ENCODE measurements at places on chromosomes 11 and 22.
A peak's percentile ranks its signal among the peaks of the same experiment; 100 is the strongest.

DNA sequence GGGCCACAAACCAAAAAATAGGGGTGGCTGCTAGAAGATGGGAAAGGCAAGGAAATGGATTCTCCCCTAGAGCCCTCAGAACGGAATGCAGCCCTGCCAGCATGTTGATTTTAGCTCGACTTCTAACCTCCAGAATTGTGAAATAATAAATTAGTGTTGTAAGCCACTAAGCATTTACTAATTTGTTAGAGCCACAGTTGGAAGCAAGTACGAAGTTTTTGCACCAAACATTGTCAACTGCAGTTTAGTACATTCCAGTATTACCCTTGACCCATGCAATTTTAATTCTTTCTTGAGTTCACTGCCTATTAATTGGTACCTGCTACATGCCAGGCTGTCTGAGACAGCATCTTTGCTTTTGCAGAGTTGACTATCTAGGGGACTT lies 32.2 kb downstream of the PARVA start:
- no peak overlapping the region for H3K4me3 ChIP-seq
- no peaks in the 10 kb centered on the region for H3K36me3 ChIP-seq
- H3K27me3 ChIP-seq = no peaks in the 10 kb centered on the region
- H3K4me1 ChIP-seq = peaks cover 21% of the 10 kb centered on the region
- H3K27ac ChIP-seq = peak overlapping the region; percentile 89

GRCh38 chr11:9259981-9260837 lies 4.9 kb downstream of the DENND5A start:
- H3K27ac ChIP-seq = peak overlapping the region; percentile 46
- no peaks in the 10 kb centered on the region for H3K4me1 ChIP-seq
- H3K4me3 ChIP-seq = no peak overlapping the region
- no peak for DNase-seq
- H3K36me3 ChIP-seq = no peaks in the 10 kb centered on the region

GRCh38 chr11:72653649-72654048 lies 20.6 kb downstream of the PDE2A start:
- no peak overlapping the region for H3K4me3 ChIP-seq
- H3K36me3 ChIP-seq = no peaks in the 10 kb centered on the region
- DNase-seq = no peak
- H3K27me3 ChIP-seq = no peaks in the 10 kb centered on the region

GRCh38 chr11:130114726-130115125 lies 44.9 kb upstream of the ST14 start:
- no peaks in the 10 kb centered on the region for H3K4me1 ChIP-seq
- no peak overlapping the region for H3K4me3 ChIP-seq
- no peaks in the 10 kb centered on the region for H3K27me3 ChIP-seq
- no peak overlapping the region for H3K27ac ChIP-seq
- no peak for DNase-seq

DNA sequence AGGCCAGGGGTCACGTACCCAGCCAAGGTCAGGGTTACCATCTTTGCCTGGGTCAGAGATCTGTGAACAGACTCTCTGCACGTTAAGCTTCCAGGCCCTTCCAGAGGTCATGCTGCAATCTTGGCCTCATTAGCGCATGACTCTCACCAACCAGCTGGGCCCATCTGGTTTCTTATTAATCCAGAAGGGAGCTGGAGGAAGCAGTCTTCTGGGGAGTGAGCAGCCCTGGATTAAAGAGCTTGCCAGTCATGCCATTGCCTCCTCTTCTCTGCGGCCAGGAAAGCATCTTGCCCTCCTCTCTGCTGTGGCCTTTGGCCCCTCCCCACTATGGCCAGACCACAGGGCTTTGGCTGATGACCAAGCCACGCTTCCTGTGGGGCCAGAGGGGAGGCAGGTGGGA lies 57.4 kb downstream of the CHST1 start:
- no peak for DNase-seq
- H3K36me3 ChIP-seq = no peaks in the 10 kb centered on the region
- H3K27ac ChIP-seq = no peak overlapping the region
- no peaks in the 10 kb centered on the region for H3K4me1 ChIP-seq

DNA sequence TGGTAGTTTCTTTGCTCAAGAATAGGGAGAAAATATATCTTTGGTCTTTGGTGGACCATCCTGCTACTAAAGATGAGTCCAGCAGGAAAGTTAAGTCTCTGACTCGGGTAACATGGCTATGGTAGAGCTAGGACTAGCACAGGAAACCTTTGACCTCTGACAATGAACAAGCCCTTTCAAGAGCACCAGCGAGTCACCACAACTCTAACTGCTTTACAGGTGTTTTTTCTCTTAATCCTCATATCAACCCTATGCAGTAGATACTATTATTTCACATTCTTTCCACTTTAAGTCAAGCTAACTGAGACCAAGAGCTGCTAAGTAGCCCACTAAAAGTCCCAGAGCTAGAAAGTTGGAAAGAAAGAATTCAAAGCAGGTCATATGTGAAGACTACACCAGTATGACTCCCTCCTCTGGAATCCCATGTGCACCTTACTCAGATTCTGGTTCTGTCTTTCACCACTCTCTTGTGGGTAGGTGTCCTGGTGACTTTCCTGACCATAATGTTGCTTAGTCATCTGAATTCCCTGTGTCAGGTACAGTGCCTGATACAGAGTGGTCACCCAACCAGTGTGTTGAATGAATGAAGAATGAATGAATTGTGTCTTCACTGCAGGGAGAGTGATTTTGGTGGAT lies 53.8 kb upstream of the ME3 start:
- H3K27ac ChIP-seq = no peak overlapping the region

DNA sequence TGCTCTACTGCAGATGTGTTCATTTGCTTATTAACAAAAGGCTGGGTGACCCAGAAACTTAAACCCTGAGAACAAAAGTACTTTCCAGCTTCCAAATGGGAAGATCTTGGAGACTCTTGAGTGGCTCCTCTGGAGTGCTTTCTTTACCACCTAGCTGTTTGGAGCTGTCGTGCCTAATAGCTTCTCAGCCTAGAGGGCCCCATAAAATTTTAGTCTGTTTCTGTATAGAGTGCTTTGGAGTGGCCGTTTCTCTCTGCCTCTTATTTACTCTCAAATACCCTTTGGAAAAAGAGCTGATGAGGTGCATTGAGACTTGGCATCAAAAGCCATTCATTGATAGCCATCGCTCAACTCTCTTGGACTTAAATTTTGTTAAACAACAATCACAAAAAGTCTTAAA lies 50.7 kb downstream of the ZNRF3 start:
- no peaks in the 10 kb centered on the region for H3K4me1 ChIP-seq
- H3K36me3 ChIP-seq = no peaks in the 10 kb centered on the region
- DNase-seq = no peak
- no peak overlapping the region for H3K27ac ChIP-seq
- H3K4me3 ChIP-seq = no peak overlapping the region
- no peaks in the 10 kb centered on the region for H3K27me3 ChIP-seq

GRCh38 chr11:67240576-67241389 lies 25.5 kb upstream of the GRK2 start:
- peak; percentile 64 for DNase-seq
- H3K4me1 ChIP-seq = peaks cover 15% of the 10 kb centered on the region
- H3K4me3 ChIP-seq = peak overlapping the region; percentile 72
- no peaks in the 10 kb centered on the region for H3K36me3 ChIP-seq
- H3K27me3 ChIP-seq = no peaks in the 10 kb centered on the region

- H3K27ac ChIP-seq = no peak overlapping the region
- H3K36me3 ChIP-seq = no peaks in the 10 kb centered on the region
- H3K4me3 ChIP-seq = no peak overlapping the region
- no peaks in the 10 kb centered on the region for H3K27me3 ChIP-seq
- H3K4me1 ChIP-seq = no peaks in the 10 kb centered on the region
Observed at GRCh38 chr22:17578136-17578754, 14.9 kb downstream of the SLC25A18 start.

GRCh38 chr11:58392746-58393145 lies 13.9 kb downstream of the OR5B3 start:
- no peaks in the 10 kb centered on the region for H3K4me1 ChIP-seq
- H3K27ac ChIP-seq = no peak overlapping the region
- no peaks in the 10 kb centered on the region for H3K27me3 ChIP-seq
- H3K36me3 ChIP-seq = no peaks in the 10 kb centered on the region
- no peak overlapping the region for H3K4me3 ChIP-seq
- DNase-seq = no peak

DNA sequence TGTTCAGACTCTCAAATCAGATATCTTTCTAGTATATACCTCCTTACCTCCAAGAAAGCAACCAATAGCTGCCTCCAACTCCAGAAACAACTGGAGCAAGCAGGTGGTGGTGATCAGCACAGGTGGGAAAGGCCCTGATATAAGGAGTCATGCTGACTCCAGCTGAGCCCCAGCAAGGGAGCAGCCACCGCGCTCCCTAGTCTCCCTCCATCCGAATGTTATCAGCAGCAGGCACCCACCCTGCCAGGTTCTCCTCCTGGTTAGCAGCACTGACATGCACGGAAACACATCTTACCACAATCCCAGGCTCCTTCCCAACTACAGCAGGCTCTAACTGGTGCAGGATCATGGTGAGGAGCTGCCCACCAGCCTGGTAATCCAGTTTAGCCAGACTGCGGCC lies 18.5 kb upstream of the STK33 start:
- no peak for DNase-seq
- no peak overlapping the region for H3K27ac ChIP-seq
- H3K36me3 ChIP-seq = no peaks in the 10 kb centered on the region

DNA sequence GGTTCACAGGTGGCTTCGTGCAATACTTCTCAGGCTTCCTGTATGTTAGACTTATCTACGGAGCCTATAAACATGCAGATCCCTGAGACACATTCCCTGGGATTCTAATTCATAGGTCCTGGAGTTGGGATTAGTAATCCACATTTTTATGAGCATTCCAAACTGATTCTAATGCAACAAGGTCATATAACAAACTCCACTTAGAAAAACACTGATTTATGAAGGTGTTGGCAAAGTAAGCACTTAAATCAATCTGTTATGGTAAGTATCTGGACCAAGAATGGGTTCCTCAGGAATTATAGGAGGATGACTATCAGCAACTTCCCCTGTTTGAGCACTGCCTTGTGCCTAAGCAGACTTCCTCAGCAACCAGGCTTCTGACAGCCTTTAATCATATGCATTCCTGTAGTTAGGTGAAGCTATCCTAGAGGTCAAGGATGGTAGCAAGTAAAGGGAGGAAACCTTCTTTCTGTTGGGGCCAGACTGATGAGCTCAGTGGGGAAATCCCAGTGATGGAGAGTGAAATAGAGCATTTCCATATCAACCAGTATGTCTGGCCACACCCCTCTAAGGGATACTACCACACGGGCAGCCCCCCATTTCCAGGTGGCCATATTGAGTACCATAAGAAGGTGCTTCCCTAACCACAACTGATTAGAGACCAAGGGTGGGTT lies 89.6 kb downstream of the RASSF10 start:
- H3K27me3 ChIP-seq = no peaks in the 10 kb centered on the region
- no peak overlapping the region for H3K4me3 ChIP-seq
- no peak overlapping the region for H3K27ac ChIP-seq
- no peaks in the 10 kb centered on the region for H3K36me3 ChIP-seq
- no peak for DNase-seq

DNA sequence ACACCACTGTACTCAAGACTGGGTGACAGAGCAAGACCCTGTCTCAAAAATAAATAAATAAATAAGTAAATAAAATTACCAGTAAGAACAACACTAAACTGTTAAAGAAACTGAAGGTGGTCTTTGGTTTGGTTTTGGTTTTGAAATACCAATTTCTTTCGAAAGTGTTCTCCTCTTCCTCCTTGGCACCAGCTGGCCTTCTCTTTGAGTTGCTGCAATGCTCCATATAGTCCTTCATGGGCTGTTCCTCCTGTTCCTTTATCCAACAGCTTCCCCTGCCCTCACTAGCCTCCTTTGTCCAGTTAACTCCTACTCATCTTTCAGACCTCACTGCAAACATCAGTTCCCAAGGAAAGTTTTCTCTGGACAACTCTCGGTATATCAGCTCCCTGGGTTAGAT lies 5.0 kb upstream of the UVRAG start:
- no peak overlapping the region for H3K4me3 ChIP-seq
- H3K27ac ChIP-seq = no peak overlapping the region
- no peak for DNase-seq
- H3K4me1 ChIP-seq = no peaks in the 10 kb centered on the region
- no peaks in the 10 kb centered on the region for H3K36me3 ChIP-seq

DNA sequence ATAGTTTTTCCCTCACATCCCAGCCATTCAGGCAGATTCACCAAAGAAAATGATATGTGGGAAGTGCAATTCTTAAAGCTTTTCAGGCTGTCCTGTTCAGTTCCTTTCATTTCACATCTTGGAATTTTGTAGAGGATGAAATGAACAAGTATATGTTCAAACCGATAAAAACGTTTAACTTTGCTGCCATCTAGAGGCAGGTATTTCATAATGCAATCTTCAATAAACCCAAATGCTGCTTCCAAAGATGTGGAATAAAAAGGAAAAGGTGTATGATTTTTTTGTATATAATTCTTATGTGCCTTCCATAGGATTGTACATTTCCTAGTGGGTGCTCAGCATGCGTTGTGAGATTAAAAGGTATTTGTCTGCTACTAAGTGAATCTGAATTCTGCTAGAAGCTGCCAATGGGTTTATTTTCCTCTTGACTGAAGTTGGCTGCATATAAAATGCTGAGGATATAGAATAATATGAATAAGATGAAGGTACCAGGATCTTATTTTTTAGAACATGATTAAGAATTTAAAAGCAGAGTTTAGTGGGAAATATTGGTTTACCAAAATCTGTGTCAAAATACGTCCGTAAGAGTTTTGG lies 199.3 kb downstream of the PGR start:
- H3K4me3 ChIP-seq = no peak overlapping the region
- H3K36me3 ChIP-seq = no peaks in the 10 kb centered on the region
- H3K4me1 ChIP-seq = no peaks in the 10 kb centered on the region
- no peak for DNase-seq
- no peak overlapping the region for H3K27ac ChIP-seq

DNA sequence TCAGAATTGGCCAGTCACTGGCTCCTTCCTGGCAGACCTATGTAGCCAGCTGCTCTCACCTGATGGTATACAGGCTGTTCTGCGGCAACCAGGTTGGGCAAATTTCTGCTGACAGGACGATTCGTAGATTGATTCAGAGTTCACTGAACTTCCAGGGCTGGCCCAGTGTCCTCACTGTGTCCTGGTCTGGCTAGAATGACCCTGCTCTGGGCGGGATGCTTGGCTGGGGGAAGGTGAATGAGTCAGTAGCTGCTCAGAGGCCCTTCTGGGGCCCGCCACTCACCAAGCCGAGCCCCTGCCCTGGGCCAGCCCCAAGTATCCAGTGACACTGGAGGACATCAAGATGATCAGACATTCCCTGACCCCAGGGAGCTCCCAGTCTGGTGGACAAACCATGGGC lies 62.9 kb upstream of the WNT11 start:
- H3K36me3 ChIP-seq = no peaks in the 10 kb centered on the region
- peak; percentile 53 for DNase-seq
- H3K27me3 ChIP-seq = no peaks in the 10 kb centered on the region
- H3K4me1 ChIP-seq = no peaks in the 10 kb centered on the region
- peak overlapping the region; percentile 38 for H3K27ac ChIP-seq

GRCh38 chr22:29479417-29480261 lies at the start of gene NEFH:
Gene NEFH, plus strand, starts transcription at chr22:29480218. Its CDS starts 45 bp downstream, at chr22:29480263.
- H3K4me3 ChIP-seq = no peak within 1 kb of the TSS
- DNase-seq = no peak
- no peaks in the 10 kb centered on the region for H3K36me3 ChIP-seq
- H3K27me3 ChIP-seq = peaks cover 13% of the 10 kb centered on the region

- H3K36me3 ChIP-seq = no peaks in the 10 kb centered on the region
- H3K4me3 ChIP-seq = no peak overlapping the region
- no peak overlapping the region for H3K27ac ChIP-seq
- H3K4me1 ChIP-seq = no peaks in the 10 kb centered on the region
- no peak for DNase-seq
- no peaks in the 10 kb centered on the region for H3K27me3 ChIP-seq
Observed at GRCh38 chr11:126328938-126329643, 25.2 kb downstream of the DCPS start.

- H3K4me1 ChIP-seq = peaks cover 2% of the 10 kb centered on the region
- no peaks in the 10 kb centered on the region for H3K36me3 ChIP-seq
- peak overlapping the region; percentile 76 for H3K4me3 ChIP-seq
- no peaks in the 10 kb centered on the region for H3K27me3 ChIP-seq
- no peak for DNase-seq
Observed at GRCh38 chr11:12111549-12112520, 1.4 kb downstream of the MICAL2 start.

All from uterus (tissue), 4 donors.